ENCODE measurements at places on chromosomes 6 and 20. TPM values are rescaled to one million over a fixed set of nuclear protein-coding genes. Genes with fewer than 3 reads are reported as not detected.

- DNase-seq = peak; percentile 18
Observed at GRCh38 chr6:29627755-29628418, 5.1 kb downstream of the GABBR1 start.

DNA sequence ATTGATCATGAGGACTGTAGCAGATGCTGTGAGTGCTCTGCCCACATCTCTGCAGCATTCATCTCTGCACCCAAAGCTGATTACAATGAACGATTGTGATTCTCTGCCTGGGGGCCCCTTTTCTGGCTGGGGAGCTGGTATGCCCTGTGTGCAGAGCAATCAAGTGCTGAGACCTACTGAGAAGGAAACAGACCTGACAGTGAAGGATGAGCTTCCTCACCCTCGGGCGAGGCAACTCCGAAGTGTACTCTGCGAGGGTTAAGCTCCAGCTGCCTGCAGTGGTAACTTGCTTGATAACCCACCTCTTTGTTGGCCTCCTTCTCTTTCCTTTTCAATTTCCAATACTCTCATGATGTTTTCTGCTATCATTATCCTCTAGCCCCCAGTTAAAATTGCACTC is 289.7 kb upstream of the RNF24 start:
- DNase-seq = no peak

GRCh38 chr6:101090281-101090680 is 209.2 kb upstream of the ASCC3 start:
- no peak for DNase-seq

- peak; percentile 90 for DNase-seq
Observed at GRCh38 chr6:108589244-108589791, 28.6 kb downstream of the FOXO3 start.

DNA sequence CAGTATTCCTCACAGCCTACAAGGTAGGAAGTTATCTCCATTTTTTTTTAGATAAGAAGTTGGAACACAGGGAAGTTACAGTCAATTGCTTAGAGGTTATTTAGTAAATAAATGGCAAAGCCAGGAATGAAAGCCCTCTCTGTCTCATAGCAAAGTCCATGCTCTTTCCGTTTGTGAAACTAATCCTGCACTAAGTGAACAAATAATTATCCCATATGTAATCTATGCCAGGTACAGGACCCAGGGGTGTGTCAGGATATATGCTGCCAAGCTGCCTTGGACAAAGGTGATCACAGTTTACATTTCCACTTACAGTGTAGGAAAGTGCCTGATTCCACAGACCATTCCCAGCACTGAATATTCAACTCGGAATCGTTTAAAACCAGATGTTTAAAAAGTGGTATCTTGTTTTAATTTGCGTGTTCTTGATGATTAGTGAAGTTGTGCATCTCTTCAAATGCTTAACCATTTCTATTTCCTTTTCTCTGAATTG is 13.6 kb upstream of the GMDS start:
- DNase-seq = no peak

- peak; percentile 47 for DNase-seq
Observed at GRCh38 chr6:141103246-141103645, 1029.5 kb upstream of the GJE1 start.

GRCh38 chr6:29737707-29738630 is 14.7 kb downstream of the HLA-F start:
- peak; percentile 88 for DNase-seq

DNA sequence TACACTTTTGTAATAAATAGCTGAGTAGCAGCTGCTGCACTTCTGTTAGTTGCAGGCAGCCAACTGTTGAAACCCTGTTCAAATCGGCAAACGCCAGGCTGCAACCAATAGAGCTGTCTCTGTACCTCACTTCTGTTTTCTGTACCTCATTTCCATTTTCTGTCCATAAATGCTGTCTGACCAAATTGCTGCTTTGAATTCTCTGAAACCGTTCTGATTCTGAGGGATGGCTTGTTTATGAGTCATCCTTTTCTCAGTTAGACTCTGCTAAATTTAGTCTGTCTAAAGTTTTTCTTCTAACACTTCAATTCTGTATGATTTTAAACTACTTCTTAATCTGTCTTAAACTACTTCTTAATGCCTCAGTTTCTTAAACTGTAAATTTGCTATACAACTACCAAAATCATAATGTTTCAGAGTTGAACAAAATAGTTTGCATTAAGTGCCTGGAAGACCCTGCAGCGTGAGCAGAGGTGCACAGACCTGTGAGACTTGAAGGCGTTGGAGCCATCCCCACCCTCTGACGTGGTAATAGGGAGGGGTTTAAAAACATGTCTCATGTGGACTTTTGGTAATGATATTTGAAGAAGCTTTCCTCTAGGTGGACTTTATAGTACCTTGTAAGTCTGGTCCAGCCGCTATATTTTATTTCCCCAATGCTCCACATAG is 9.6 kb downstream of the BTNL2 start:
- DNase-seq = no peak

DNA sequence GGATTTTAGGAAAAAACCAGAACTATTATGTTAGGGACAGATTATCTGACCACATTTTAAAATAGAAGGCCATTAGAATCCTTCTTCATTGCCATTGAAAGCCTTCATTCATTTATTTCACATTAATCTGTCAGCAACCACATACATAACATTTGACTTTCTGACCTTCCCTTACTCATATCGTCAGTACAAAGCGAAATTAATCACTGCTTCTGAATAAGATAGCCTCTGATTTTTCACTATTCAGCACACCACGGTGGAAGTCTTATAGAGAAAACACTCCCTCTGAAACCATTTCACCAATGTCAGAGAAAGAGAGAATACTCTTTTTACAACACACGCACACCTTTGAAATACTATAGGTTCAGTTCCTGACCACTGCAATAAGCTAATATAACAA is 442.5 kb upstream of the ID4 start:
- DNase-seq = no peak

DNA sequence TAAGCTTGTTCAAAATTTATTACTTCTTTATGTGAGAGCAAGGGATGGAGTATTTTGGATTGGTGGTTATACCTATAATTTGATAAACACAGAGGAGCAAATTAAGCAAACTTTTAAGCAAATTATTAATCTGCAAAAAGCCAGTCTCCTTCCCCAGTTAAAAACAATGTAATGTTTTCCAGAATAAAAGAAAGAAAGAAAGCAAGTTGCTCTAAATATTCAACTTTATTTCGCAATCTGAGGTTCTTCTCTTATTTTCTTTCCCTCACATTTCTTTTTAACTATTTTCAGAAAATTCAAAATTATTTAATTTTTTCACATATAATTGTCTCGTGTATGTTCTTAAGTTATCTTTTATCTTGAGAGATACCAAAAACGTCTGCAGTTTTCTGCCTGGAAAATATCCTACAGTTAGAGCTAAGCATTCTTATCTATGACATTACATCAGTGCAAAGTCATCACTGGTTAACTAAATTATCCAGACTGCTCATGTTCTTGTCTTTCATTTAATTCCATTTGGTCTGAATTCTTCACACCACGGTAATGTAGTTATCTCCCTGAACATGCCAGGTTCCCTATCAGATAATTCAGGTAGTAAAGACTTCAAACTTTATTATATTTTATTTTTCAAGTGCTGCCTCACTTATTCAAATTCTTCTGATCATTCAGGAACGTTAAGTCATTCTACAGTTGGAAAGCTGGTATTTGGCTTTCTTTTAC is 3.3 kb upstream of the CNKSR3 start:
- no peak for DNase-seq

DNA sequence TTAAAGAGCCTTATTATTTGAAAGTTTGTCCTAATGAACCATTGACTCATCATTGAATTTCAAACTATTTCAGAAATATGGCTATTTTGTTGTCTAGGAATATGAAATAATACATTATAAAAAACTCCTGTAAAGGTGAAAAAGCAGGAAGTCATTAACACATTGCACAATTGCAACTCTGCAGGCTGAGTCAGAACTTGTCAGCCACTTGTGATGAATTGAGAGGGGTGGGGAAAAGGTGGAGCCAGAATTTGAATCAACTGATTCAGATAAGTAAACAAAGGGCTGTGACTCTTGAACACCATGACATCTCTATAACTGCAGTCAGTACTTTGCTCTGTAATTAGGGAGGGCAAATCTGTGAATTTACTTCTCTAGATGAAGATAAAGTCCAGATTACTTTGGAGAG is 6.0 kb downstream of the C6orf141 start:
- peak; percentile 94 for DNase-seq

- no peak for DNase-seq
Observed at GRCh38 chr6:109284675-109285074, 97.6 kb downstream of the CD164 start.

- no peak for DNase-seq
Observed at GRCh38 chr6:15148356-15148946, 97.4 kb upstream of the JARID2 start.

GRCh38 chr6:84027340-84028181 is 6.0 kb upstream of the MRAP2 start:
- DNase-seq = peak; percentile 45

DNA sequence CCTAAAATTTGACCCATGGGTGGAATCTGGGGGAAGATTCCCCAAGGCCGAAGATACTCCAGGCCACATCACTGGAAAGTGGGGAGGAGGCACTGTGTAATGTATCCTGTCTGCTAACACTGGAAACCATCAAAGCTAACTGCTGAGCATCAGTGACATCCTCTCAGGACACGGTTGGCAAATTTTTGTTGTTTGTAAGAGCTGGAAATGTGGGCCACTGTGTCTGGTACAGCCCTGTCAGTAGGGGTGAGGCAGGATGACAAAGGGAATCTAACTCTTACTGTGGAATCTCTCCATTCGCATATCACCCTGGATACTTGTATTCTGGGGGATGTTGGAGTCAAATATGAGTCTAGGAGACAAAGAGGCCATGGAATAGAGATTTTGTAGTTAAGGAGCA is 17.0 kb upstream of the CLPSL2 start:
- no peak for DNase-seq

- DNase-seq = peak; percentile 89
Observed at GRCh38 chr6:1787894-1788293, 178.2 kb downstream of the FOXC1 start.

- peak; percentile 95 for DNase-seq
Observed at GRCh38 chr6:113137426-113137825, 719.7 kb upstream of the MARCKS start.

- no peak for DNase-seq
Observed at GRCh38 chr6:31607317-31607716, 7.7 kb upstream of the AIF1 start.

DNA sequence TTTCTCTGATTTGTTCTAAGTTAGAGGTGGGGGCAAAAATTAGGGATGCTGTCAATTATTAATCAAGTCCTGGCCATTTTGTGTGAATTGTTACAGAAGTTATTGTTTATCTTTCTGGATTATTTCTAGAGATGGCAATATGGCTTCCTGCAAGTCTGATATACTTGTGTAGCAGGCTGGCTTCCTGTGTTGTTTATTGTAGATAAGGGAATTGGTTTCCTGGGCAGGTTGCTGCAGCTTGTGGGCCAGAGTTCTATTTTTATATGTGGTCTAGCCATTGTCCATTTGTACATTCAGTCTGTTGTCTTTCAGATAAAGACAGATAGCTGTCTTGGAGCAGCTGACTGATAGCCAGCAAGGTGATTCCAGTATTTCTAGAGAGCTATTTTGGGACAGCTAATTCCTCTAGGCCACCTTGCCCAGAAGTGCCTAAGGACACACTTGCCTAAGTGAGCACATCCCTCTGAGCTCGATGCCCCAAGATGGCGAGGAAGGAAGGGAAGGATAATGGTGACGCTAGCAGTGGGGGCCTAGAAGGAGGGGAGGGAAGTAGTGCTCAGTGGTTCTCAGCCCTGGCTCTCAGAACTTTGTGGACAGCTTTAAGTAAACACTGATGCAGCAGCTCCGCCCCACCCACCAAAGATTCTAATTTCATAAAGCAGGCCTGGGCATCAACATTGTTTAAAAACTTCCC is 25.5 kb downstream of the DDO start:
- DNase-seq = peak; percentile 66

- no peak for DNase-seq
Observed at GRCh38 chr20:47814632-47815415, 29.5 kb upstream of the SULF2 start.

GRCh38 chr20:37339208-37339607 is 6.7 kb upstream of the SRC start:
- no peak for DNase-seq

DNA sequence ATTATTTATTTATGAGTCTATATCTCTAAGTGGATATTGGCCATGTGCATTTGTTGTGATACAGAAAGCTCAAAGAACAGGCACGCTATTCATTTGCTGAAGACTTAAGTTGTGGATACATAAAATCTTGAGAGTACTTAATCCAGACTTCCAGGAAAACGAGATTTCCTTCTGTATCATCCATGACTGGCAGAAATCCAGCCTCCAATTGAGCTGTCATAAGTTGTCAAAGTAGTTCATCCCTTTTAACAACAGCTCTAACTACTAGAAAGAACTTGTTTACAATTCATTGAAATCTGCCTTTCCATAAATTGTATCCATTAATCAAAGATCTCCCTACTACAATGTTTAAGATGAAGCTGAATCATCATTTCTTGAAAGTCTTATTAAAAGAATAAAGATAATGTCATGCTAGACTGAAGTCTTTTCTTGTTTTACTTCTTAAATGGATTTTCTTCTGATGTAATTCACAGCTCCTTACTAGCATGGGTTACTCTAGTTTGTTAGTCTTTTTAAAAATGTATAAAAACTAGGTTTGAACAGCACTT is 447.3 kb upstream of the CITED2 start:
- DNase-seq = peak; percentile 25

GRCh38 chr6:31356216-31356945 is 598 bp downstream of the HLA-B start:
- DNase-seq = peak; percentile 36

DNA sequence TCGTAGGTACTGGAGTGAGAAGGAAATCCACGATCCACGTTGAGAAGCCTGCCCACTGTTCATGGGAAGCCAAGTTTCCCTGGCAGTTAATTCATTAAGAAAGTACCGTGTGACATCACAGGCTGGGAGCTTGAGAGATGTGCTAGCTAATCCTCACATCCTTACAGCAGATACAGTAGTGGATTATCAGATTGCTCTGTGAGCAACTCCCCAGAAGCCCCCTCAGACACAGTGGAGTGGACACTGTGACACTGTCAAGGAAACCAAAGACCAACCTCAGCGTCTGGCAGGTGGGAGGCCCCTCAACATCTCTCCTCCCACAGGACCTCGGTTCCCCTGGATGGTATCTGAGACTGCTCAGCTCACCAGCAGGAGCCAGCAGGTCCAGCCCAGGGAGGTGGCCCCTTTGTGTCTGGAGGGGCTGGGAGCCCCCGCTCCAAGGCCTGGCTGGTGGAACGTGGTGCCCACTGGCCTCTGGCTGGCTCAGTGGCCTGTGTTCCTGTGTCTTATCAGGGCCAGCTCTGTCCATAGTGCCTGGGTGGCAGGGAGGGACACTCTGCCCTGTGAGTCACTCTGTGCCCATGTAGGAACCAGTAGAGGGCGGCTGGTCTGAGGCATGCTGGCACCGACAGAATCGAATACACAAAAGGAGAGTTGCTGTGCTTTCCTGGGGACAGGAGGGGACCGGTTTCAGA is 7.2 kb downstream of the PYGB start:
- DNase-seq = no peak

GRCh38 chr6:49530141-49530776 is 20.2 kb upstream of the C6orf141 start:
- no peak for DNase-seq

Gene CPNE5
- 14.0 TPM for total RNA-seq

Gene MLN
- total RNA-seq = not detected

Gene ATP9A
- total RNA-seq = 39.7 TPM

Gene PTCHD4
- 6.1 TPM for total RNA-seq

Gene TBX18
- 0.68 TPM for total RNA-seq

Gene CLPSL2
- total RNA-seq = not detected

Gene SPINT4
- total RNA-seq = not detected

Gene BCAS1
- total RNA-seq = not detected

Gene OCSTAMP
- not detected for total RNA-seq

Gene ZBTB46
- total RNA-seq = 41.2 TPM

Gene BNIP5
- not detected for total RNA-seq

Gene NRM
- total RNA-seq = 3.1 TPM

Gene SPATA25
- total RNA-seq = 1.0 TPM
